ENCODE measurements at places on chromosomes 7 and 10.

GRCh38 chr7:149669121-149669818, 104.1 kb downstream of the ZNF467 start:
- peak; percentile 9 for DNase-seq

DNA sequence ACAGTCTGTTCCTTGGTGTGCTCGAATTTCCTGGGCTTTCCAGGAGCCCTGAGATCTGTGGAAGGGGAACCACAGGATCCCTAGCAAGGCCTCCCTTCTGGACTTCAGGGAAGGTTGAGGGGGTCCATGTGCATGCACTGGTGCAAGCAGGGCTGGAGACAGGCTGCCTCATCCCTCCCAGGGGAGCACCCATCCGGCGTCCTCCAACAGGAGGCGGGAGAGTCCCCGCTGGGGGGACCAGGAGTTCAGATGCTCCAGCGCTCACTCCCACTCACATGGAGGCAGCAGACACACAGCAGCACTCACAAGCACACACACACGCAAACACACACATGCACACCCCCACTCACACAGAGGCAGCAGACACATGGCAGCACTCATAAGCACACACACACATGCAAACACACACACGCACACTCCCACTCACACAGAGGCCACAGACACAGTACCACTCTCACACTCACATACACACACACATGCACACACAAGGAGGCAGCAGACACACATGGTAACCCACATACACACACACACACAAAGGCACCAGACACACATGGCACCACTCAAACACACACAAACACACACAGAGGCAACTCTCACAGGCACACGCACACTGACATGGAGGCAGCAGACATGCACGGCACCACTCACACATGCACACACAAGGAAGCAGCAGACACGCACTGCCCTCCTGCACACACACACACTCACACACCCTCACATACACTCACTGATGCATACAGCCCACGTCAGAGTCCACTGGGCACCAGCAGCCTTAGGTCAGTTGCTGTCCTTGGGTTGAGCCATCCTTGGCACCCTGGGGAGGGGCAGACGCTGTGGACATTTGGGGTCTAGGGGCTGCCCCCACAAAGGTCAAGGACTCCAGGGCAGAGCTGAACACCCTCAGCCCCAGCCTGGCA, 247.0 kb upstream of the PPP2R2D start:
- DNase-seq, result no peak

- DNase-seq, result no peak
Measured at GRCh38 chr7:104983076-104983577, 30.9 kb upstream of the KMT2E start.

- no peak for DNase-seq
Measured at GRCh38 chr7:74718336-74718735, 55.5 kb upstream of the NCF1 start.

DNA sequence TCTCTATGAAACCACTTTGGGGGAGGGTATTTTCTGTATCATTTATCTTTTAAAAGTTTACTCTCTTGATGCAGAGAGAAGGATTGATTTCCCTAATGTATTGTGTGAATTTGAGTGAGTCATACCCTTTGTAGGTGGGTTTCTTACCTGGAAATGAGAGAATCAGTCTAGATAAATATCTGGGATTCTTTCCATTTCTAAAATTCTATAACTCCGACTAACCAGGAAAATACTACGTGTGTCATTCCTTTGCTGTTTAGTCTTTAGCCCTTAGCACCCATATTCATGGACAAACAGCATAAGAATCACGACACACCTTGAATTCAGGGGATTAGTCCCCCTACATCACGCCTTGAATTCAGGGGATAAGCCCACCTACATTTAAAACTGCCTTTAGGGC, 139.1 kb downstream of the GATA3 start:
- no peak for DNase-seq

DNA sequence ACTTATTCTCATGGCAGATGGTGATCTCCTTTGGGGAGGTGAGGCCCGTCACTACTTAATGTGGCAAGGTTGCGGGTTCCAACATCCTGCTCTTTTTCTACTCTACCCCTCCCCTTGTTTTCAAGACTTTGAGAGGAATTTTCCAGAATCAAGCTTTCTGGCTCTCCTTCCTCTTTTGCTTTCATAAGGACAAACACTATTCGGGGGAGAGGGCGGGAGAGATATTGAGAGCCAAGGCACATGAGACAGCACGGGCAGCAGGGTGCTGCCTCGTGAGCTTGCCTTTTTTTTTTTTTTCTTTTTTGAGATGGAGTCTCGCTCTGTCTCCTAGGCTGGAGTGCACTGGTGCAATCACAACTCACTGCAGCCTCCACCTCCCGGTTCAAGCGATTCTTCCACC, 6.9 kb upstream of the PFKFB3 start:
- no peak for DNase-seq

DNA sequence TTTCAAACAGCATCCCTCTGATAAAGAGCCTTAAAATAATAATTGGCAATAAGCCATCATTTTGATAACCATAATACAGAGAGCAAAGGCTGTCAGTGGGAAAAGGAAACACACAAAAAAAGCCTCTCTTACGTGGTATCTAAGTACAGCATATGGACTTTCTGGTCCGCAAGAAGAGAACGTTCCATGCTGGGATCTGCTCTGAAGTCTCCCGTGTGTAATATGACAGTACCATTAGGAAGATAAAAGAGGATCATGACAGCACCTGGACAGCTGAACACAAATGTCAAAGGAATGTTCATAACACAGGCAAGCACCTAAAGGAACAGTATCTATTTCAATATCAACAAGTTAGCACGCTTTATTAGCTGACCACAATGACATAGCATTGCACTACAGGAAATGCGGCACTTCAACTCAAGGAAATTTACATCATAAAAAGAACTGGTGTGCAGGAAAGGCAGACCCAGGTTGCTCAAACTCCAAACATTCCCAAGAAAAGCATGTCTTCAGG, 9.9 kb downstream of the DCLRE1A start:
- DNase-seq, result no peak

DNA sequence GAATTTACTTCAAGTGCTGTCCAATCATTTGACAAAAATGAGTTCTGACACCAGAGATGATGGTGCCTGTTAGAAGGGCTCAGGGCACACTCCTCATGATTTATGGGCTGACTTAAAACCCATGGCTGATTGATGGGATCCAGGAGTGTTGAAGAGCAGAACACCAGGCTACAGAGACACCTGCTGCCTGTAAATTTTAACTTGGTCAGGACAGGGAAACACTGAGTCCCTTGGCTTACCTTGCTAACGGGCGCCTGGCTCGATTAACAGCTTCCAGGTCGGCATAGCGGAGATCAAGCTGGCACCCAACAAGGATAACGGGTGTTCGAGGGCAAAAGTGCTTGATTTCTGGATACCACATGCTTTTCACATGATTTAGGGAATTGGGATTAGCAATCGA, 51.4 kb downstream of the RHOBTB1 start:
- no peak for DNase-seq

DNA sequence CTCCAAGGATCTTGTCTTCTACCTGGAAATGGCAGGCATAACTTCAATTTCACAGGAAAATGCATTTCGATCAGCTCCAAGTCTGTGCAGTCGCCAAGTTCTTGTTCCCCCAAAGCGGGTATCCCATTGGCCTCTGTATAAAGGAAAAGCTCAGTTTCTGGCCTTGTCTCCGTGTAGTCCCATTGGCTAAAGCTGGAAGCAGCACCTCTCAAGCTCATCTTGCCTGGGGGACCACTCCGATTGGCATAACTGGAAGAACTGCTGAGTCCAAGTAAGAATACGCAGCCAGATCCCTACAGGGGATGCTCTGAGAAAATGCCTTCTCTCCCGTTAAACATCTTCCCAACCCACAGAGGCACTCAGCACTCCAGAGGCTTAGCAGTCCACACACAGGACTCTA, 205.2 kb downstream of the GFRA1 start:
- DNase-seq, result no peak

DNA sequence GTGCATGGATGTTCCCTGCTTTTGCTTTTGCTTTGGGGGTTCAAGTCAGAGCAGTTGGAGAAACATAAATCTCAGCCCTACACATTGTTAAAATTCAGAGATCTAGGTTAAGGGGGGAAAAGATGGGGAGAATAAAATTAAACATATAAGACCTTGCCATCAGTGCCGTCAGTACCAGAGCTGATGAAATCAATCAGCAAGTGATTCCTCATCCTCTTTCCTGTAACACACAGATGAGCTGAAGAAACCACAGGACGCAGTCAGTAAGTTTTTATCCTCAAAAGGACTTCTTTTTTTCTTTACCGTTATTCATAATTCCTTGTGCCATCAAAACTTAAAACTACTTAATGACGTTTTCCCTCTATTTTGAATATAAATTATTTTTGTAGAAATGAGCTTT, 5.9 kb downstream of the HECW1 start:
- DNase-seq, result no peak

DNA sequence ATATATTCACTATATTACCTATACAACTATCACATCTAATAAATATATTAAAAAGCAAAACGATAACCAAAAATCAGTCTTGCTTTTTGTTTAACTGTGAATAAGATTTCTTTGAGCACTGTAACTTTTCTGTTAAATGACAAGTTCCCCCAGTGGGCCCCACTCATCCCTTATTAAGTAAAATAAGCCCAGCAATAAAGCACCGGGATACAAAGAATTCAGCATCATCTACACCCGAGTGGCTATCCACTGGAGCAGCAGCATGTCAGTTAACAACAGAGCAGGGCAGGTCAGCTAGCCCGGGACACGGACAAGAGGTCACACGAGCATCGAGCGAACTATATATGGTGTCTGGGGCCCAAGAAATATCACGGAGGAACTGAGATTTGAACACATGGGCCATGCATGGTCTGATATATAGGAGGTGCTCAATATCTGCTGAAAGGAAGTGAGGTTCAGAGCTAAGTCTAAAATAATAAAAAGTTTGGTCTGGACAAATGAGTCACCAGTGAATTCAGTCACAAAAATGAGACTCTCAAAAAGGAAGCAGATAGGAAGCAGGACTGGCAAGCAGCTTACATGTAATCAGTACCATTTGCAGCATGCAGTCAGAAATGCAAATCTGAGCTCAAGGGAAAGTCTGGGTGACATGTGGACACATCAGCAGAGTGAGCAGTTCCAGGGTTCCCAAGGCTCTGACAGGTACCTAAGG, 4.1 kb downstream of the ERCC6 start:
- no peak for DNase-seq

GRCh38 chr10:104581884-104582601, 59.0 kb upstream of the SORCS3 start:
- DNase-seq, result no peak

DNA sequence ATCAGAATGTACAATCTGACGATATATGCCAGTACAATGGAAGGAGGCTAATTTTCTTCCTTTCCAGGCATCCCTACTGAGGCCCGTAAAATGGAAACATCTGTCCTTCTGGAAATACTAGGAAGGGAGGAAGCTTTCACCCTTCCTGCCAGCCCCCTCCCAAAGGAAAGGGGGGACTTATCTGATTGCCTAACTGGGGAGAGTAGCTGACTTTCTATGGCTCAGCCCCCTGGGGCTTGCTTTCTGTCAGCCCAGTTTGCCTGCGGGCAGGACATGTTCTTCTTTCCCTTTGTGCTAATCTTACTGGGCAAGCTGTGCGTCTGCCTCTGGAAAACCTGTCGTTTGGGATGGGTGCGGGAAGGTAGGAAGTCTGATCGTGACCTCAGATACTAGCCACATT, 508.9 kb downstream of the SUGCT start:
- no peak for DNase-seq

GRCh38 chr7:38558761-38559345, 72.3 kb downstream of the AMPH start:
- DNase-seq, result no peak

DNA sequence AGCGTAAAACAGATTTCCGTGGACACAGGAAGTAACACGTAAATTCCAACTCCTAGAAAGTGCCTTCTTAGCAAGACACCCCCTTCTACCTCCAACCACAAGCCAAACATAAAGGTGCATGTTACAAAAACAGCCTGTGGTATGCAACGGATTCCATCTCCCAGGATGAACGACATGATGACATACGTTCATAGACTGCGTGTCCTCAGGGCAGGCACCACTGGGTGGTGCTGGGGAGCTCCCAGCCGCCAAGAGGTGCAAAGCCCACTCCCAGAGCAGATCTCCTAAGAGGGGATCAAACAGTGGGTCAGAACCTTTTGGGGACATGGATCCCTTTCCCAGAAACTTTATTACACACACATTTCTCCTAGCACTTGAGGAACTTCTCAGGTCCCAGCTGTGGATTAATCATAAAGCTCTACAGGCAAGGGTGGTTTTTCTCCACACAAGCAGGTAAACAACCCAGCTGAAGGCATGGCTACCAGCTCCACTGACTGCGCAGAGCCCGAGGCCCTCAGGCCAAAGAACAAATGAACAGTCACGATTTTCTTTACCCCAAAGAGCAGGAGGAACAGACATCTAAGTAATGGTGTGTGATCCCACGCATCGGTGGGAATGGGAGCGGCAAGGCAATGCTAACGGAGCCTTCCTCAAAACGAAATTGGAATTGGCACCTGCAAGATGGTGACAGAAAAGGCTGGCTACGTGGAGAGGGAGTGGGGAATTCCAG, 13.8 kb downstream of the PSAP start:
- DNase-seq, result no peak

- no peak for DNase-seq
Measured at GRCh38 chr7:77320137-77320536, 96.0 kb downstream of the GSAP start.

DNA sequence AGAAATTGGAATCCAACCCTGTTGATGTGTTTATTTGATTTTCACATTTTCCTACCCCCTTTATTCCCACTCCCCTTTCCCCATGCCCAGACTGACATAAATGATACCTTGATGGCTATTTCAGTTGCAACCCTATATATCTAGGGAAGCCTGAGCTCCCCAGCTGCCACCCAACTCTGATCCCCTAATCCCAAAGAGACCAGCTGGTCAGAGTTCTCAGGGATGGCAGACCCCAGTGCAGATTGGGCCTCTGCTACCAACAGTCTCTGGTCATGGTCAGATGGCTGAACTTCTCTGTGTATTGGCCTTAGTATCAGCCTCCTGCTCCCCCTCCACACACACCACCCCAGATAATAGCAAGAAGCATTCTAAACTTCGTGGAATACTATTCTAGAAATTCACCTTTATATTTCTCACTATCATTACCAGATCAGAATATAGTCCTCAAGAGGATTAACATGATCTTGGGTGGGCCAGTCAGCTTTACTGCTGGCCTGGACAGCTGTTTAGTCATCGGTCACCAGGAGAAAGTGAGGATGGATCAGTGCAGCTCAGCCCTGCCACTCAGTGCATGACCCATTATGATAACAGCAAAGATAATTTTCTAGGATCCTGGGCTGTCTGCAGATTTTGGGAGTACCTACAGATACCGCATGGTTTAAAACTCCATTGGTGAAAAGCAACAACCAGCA, 24.5 kb upstream of the BTRC start:
- DNase-seq, result no peak

GRCh38 chr7:39686261-39686924, 63.0 kb downstream of the RALA start:
- no peak for DNase-seq
